ENCODE measurements at places on chromosomes 1 and 21.

DNA sequence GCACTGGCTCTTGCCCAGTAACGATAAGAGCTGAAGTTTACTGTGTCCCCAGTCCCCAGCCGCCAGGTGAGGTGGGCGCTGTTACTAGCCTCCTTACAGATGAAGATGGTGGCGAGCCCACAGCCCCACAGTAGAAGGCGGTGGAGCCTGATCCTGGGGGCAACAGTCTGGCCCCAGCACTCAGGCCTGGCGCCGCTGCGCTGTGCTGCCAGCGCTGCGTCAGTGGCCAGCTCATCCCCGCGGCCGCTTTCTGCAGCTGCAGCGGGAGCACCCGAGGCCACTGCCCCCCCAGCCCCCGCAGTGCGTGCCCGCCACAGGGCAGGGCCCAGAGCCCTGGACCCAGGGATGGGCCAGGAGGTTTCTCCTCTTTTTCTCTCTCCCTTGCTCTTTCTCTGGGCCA is 13.3 kb downstream of the H6PD start:
- DNase-seq, result no peak

- no peak for DNase-seq
Measured at GRCh38 chr1:153662269-153662668, 3.8 kb downstream of the SNAPIN start.

GRCh38 chr1:112399456-112399855 is 3.4 kb downstream of the CTTNBP2NL start:
- DNase-seq, result no peak

GRCh38 chr1:60251426-60251825 is 177.9 kb upstream of the C1orf87 start:
- DNase-seq, result no peak

- no peak for DNase-seq
Measured at GRCh38 chr1:110133436-110133835, 16.9 kb upstream of the SLC6A17 start.

GRCh38 chr1:229218612-229219025 is 52.3 kb upstream of the RAB4A start:
- no peak for DNase-seq

GRCh38 chr1:175353066-175353465 is 160.5 kb upstream of the KIAA0040 start:
- no peak for DNase-seq

GRCh38 chr1:227070638-227071285 is 130.7 kb downstream of the COQ8A start:
- DNase-seq, result no peak

DNA sequence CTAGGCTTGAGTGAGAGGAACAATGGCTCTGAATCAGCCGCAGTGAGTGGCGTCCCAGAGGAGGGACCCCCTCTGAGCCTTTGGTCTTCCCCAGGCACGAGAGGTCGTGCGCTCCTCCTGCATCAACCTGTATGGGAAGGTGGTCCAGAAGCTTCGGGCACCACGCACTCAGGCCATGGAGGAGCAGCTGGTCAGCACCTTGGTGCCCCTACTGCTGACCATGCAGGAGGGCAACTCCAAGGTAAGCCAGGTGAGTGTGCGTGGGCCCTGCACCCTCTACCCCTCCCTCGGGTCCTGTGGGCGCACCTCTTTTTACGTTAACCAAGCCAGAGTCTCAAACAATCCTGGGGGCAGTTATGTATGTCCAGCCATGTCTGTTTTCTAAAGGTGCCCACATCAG is 13.7 kb upstream of the TTC4 start:
- DNase-seq, result no peak

DNA sequence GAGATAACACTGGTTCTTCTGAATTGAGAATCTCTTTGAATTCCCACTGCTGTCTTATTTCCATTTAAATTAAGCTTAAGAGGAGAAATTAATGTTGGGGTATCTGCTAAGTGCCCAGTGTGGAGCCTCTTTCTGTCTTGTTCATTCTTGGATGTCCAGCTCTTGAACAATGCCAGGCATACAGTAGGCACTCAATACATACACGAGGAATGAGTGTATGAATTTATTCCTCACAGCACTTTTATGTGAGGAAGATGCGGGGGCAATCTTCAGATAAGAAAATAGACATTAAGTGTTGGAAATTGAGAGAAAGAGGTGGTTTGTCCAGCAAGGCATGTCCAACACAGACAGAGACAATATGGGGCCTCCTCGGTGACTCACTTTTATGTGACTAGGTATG is 11.8 kb upstream of the ATF3 start:
- DNase-seq, result no peak

- DNase-seq, result peak; percentile 67
Measured at GRCh38 chr1:160862203-160863060, at the start of gene CD244. Gene CD244, minus strand, starts transcription at chr1:160862887. Its CDS starts 210 bp downstream, at chr1:160862677.

DNA sequence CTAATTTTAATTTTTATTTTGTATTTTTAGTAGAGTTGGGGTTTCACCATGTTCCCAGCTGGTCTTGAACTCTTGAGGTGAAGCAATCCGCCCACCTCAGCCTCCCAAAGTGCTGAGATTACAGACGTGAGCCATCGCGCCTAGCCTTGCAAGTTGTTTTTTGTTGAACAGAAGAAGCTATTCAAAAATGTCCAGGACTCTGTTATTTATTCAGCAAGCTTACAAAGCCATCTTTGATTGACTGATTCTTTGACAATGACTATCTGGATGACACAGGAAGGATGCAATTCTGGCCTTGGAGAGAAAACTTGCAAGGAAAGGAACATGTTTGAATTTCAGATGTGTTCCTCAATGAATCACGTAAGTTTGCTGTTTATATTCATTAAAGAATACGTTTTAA is 63.5 kb downstream of the MAP3K7CL start:
- no peak for DNase-seq

DNA sequence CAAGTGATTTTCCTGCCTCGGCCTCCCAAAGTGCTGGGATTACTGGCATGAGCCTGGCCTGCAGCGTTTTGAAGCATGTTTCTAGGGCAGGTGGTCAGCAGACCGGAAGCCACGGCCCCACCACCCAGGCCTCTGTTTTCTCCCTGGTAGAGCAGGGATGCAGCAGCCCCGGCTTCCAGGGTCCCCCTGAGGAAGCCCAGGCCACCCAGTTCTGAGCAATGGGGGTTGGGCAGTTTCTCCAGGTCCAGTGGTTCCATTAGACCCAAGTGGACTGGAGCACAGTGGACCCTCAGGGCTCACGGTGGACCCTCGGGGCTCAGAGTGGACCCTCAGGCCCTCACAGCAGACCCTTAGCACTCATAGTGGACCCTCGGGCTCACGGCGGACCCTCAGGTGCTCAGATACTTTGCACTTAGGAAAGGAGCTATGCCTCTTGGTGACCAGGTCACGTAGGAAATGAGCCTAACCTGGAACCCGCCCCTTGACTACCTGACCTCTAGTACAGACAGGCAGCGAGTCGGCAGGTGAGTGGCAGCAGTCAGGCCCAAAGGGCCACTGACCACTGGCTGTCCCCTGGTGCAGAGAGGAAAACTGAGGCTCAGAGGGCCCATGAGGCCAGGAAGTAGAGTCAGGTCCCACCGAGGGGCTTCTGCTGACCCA is 4.6 kb upstream of the FNDC10 start:
- no peak for DNase-seq

DNA sequence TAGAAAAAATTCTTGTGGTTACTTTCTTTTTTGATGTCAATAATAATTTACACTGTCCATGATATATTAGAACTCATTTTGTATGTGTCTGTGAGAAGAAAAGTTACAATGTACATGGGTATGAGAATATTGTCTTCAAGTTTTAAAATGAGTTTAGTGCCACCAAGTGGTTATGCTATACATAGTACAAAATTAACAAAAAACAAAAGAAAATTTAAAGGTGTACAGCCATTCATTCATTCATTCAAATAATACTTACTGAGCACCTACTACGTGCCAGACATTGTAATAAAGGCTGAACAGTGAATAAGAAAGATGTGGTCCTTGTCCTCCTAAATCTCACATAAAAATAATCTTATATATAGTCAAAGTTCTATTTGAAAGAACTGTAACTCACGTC is 27.7 kb downstream of the UCHL5 start:
- DNase-seq, result no peak

GRCh38 chr1:75338616-75339483 is 204.7 kb downstream of the LHX8 start:
- no peak for DNase-seq
